ENCODE measurements at places on chromosomes 12 and 14. TPM values are rescaled to one million over a fixed set of nuclear protein-coding genes. Genes with fewer than 3 reads are reported as not detected.

The E2F7 gene
- 0.17 TPM for total RNA-seq

The BCL2L14 gene
- 1.9 TPM for total RNA-seq

The ARID4A gene
- total RNA-seq, result 80.0 TPM

GRCh38 chr12:3420693-3421092 lies 70.3 kb upstream of the PRMT8 start:
- DNase-seq, result no peak

- DNase-seq, result no peak
Observed at GRCh38 chr12:53694756-53695151, 18.9 kb upstream of the ATP5MC2 start.

The LRFN5 gene
- not detected for total RNA-seq

DNA sequence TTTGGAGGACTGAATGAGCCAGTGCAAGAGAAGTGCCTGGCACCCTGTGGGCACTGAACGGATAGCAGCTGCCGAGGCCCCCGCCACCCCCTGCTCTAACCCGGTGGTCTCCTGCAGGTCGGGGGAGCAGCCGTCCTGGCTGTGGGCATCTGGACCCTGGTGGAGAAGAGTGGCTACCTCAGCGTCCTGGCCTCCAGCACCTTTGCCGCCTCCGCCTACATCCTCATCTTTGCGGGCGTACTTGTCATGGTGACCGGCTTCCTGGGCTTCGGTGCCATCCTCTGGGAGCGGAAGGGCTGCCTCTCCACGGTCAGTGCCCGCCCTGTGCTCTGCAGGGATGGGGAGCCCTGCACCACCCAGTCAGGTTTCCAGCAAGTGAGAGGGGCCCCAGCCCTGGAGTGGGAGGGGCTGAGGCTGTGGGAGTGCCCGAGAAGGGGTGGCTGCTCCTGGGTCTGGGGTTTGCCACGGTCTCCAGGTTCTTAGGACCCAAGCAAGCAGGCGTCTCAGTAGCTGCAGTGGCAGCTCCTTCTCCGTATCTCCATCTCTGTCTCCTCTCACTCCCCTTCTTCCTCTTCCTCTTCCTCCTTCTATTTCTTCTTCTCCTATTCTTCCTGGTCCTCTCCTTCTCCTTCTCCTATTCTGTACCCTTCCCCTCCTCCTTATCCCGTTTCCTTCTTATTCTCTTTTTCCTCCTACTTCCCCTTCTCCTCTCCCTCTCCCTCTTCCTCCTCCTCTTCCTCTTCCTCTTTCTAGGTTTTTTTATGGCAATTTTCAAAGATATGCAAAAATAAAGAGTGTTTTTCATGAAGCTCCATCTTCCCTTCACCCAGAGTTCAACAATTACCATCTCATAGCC lies 37.4 kb downstream of the TSPAN11 start:
- DNase-seq, result no peak

DNA sequence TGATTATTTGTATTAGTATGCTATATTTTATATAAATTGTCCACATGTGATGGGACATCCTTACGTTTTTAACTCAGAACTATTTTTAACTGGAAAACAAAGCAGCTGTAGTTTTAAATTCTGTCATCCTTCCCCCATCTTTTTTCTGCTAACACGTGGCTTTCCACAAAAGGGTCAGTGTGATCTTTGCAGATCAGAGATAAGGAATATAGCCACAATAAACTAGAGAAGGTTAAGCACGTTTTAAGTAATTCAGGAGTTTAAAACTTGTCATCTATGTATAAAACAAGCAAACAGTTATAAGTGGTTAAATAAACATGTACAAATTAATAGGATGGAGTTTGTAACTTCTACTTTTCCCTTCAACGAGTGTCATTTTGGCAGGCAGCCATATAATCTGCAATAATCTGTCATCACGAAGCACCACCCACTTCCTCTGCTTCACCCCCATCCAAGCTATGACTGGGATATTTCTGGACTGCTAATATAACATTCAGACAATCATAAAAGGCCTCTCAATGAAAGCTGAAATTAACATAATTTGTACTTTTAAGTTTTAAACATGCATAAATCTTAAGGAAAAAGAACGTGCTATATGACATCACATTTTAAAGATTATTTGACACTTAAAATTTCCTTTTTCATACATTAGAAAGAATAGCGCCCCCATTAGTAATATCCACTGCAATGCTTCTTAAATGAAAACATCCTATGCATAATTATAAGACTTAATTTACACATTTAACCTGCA lies 15.3 kb downstream of the TAOK3 start:
- peak; percentile 60 for DNase-seq

- DNase-seq, result no peak
Observed at GRCh38 chr12:94380507-94380906, 79.2 kb downstream of the CEP83 start.

The BMP4 gene
- 2.8 TPM for total RNA-seq

DNA sequence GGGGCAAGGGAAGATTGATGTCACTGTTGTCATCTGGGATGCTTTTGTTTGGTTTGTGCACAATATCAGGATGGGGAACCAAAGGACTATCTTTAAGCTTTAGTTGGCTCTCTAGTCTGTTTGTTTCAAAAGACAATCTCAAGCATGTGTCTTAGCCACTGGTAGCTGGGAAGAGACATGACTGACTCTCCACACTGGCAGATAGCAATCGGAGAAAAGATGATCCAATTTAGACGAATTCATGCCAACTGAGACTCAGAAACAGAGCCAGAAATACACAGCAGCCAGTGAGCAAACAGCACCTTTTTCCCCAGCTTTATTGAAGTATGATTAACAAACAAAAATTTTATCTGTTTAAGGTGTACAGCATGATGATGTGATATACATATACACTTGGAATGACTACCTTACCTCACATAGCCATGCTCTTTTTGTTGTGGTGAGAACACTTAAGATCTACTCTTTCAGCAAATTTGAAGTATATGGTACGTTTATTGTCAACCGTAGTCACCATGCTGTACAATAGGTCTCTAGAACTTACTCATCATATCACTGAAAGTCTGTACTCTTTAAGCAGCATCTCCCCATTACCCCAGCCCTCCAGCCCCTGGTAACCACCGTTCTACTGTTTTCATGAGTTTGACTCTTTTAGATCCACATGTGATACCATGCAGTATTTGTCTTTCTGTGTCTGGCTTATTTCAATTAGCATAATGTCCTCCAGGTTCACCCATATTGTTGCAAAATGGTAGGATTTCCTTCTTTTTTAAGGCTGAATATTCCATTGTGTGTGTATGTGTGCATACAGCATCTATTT lies 50.6 kb downstream of the DUSP16 start:
- no peak for DNase-seq

GRCh38 chr12:25197608-25198007 lies 2.6 kb downstream of the ETFRF1 start:
- no peak for DNase-seq

DNA sequence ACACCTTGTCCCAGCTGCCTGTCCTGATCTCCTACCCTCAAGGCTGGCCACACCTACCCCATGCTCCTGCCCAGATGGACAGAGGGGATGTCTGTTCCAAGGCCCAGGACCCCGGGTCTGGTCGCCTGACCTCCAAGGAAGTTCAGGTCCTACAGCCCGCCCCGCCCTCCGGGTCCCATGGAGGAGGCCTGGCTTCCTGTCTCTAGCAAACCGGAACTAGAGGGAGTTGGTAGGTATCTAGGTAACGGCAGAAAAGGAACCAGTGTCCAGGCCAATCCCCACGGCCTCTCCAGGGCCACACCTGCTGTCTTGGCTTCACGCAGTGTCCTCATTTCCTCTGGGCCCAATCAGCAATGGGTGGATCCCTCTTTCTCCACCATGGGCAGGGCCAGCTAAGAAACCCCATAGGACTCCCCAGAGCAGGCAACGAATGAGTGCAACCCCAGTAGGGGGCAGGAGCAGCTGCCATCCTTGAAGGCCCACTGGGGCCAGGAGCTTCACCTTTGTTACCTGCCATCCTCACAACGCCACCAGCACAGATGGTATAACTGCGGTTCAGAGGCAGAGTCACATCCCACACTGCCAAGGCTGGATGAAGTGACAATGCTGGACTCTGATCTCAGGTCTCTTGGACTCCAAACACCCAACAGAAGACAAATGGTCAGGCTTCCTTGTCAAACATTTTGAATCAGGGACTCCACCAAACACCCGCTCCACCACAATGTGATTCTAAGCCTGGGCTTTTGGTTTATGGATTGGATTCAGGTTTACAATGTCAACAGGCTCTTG lies 25.1 kb upstream of the RPLP0 start:
- no peak for DNase-seq

DNA sequence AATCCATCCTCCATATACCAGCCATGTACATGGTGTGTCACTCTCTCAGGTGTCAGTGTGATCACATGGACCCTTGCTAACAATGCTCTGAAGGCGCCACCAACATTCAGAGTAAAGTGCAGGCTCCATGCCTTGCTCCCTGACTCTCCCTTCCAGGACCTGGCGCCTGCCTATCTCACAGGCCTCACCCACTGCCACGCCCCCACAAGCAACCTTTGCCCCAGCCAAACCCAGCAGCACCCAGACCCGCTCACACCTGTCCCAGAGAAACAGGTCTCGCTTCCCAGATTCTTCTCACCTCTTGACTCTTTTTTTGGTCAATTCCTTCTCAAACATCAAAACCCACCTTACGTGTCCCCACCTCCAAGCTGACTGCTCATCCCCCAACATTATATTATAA lies 52.3 kb downstream of the KCNK10 start:
- DNase-seq, result no peak

The CLEC1B gene
- not detected for total RNA-seq

- no peak for DNase-seq
Observed at GRCh38 chr12:15731940-15732339, 57.2 kb downstream of the EPS8 start.

The AQP2 gene
- not detected for total RNA-seq

The VRK1 gene
- total RNA-seq, result 41.0 TPM

DNA sequence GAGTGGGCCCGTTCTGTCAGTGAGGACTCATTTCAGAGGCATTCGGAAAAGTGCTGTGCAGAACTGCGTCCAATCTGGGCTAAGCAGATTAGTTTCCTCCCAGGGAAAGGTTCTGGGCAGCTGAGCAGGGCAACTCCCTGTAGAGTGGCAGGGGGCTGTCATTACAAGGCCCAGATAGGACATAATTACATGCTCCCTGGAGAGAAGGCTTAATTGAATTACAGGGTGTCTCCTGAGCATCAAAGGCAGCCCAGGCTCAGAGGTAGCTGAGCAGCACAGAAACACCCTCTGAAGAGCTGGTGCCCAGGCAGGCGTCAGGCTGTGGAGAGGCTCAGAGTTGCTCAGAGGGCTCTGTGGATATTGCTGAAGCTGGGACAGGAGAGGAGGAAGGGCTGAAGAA lies 36.0 kb downstream of the SLC8A3 start:
- no peak for DNase-seq

DNA sequence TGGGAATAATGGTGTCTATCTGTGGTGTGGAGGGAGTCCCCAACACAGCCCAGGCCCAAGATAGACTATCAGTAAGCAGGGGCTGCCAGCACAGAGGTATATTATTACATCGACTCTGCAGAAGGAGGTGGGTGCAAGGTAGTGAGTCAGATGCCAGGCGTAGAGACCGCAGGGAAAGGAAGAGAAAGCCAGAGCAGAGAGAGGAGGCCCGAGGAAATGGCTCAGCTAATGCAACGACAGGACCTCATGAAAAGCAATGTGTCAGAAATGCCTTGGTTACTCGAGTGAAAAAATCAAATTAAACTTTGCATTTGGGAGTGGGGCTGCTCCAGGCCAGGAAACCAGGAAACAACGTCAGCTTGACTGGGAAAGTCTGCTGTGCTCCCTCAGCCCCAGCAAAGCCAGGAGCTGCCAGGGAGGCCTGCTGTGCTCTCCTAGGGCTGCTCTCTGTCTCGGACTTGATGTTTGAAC lies 173.2 kb downstream of the SUDS3 start:
- DNase-seq, result no peak

The GNB3 gene
- total RNA-seq, result 5.2 TPM

DNA sequence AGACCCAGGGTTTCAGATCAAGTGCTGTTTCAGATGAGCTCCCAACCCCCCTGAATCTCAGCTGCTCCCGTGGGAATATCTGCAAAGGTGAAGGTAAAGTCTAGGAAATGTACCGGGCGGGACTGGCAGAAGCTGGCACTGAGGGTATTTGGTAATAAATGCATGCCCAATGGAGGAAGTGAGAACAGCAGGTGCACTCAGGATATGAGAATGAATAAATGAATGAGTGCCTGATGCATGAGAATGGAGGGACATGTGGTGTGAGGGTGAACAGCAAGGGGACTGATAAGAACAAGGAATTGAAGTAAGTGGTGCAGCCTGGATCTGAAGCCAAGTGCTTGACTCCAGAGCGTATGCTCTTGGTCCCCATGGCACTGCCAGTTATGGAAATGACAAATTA lies 11.6 kb downstream of the RAPGEF3 start:
- DNase-seq, result no peak

DNA sequence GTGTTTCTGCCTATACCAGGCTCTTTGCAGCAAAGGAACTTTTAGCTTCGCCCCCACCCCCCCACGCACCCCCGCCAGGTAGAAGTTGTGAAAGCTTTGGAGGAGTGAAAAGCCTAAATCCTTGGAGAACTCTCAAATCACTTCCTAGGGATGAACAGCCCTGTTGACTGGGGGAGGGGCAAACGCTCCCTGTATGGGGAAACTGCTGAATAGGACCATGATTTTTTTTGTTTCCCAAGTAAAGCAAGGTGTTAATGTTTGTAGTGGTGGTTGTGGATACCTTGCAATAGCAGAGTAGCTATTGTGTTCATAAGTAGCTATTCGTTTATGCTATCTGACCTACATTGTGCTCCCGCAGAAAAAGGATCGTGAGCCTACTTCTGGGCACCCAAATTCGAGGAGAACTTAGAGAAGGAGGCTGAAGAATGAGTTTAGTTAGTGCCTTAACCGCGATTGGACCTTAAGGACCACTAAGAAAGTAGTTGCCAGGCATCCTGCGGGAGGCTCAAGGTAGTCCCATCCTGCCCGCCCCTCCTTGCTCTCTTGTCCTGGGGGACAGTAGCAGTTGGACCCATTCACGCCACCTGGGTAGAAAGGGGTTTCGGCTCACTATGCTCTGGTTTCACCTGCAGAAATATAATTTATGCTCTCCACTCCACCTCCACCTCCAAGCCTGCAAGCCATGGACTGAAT lies 901 bp upstream of the NFKBIA start:
- peak; percentile 11 for DNase-seq

The RERGL gene
- not detected for total RNA-seq

- DNase-seq, result no peak
Observed at GRCh38 chr14:51023964-51024363, 70.9 kb downstream of the TRIM9 start.

DNA sequence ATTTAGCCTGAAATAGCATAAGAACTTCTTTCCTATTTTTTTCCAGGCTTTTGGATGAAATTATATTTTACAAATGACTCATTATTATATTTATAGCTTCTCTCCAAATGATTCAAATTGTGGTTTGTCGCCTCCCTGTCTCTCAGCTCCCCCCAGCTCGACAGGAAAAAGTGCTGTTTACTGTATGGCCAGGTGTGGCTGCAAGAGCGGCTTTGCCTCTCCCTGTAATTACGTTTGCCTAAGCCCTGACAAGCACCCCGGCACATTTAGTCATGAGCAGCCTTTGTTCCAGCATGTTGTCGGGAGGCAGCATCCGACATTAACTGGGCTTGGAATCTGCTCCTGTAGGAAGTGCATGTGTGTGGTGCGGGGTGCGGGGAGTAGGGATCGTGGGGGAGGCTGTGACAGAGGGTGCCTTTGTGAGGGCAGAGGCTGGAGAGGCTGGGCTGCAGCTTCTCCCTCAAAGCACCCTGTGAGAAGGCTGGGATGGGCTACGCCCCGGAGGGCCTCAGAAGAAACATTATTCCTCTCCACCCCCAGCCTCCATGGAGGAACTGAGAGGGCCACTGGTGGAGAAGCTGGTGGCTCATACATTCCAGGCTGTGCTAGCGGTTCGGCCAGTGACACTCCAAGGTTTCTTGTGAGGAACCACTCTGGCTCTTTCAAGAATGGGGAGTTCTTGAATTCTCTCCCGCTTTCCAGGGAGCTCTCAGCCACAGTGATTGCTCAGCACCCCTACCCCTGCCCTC lies 42.1 kb upstream of the CTDSP2 start:
- peak; percentile 55 for DNase-seq

All from CD4-positive, alpha-beta memory T cell (primary cell).